ENCODE measurements at places on chromosomes 4 and X.

- DNase-seq: no peak
These were observed 32.4 kb downstream of the CASP3 start for GRCh38 chr4:184616633-184617551.

GRCh38 chr4:35978551-35978950 is 265.8 kb downstream of the ARAP2 start:
- DNase-seq: no peak

GRCh38 chr4:54802336-54802735 is 144.6 kb downstream of the KIT start:
- DNase-seq: no peak

DNA sequence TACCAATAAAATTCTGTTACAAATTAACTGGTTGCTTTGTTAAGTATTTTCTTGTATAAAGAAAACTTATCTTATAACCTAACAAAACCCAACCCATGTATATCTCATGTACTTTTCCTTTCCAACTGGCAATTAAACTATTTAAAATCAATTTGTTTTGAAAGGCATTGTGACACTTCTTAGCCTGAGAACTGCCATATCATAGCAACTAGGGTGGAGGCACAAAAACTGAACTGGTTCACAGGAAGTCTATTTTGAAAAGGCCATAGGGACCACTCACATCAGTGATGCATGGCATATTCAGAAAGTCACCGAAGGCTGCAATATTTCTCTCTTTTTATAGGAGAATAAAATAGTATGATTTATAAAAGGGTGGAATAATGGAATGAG is 40.5 kb upstream of the ARSJ start:
- DNase-seq: no peak

DNA sequence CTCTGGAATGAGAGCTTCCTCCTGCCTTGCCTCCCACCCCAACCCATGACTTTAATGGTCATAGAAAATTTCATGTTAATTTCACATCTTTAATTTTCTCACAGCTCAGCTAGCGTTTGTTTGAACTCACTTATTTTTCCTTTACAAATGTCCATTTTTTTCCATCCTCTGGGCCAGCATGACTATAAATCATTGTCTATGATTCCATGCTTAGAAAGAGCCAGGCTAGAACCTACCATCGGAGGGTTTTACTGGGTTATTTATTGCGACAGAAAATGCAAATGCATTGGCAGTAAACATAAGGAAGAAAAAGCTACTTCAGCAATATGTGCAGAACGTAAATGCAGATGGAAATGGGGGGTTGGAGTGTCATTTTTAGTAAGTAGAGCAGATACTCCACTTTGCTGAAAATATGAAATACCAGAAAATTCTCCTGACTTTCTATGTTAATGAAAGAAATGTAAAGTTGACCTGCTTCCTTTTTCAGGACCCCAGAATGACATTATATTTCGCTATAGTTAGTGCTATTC is 37.1 kb downstream of the LGI2 start:
- DNase-seq: no peak

DNA sequence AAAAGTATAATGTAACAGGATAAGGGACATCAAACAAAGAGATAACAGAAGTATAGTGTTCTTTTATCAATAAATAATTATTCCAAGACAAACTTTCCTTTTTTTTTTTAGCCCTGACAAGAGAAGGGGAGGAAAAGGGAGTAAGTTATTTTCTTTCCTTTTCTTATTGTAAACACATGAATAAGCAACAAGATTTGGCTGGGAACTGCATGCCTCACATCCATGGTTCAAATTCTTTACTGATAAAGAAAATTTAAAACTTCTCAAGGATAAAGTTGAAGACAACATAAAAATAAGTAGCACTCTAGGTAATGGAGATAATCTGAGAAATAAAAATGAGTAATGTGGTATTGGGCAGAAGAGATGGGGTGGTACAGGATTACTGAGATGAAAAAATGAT is 71.6 kb downstream of the NEK1 start:
- no peak for DNase-seq

DNA sequence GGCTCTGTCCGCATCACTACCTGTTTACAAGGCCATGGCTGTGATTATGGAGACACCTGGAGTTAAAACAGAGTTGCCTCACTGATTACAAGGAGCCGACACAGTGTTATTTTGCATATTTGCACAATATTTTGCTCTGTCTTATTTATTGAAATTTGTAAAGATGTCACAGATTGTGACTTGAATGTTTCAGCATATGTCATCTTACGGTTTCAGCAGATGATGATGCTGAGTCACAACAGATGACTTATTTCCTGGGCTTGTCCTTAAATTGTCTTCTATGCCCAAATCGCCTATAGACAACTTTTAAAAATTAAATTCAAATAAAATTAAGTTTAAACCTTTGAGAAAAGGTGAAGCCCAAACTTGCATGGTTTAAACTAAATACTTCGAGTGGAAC is 87.1 kb upstream of the INPP4B start:
- DNase-seq: no peak

- no peak for DNase-seq
These were observed 63.8 kb upstream of the GABRQ start for GRCh38 chrX:152573866-152574265.

GRCh38 chrX:73916931-73917667 is 354.1 kb downstream of the CHIC1 start:
- DNase-seq: no peak

- no peak for DNase-seq
These were observed 160.5 kb downstream of the RASL11B start for GRCh38 chr4:53022513-53023100.

- DNase-seq: no peak
These were observed 70.5 kb downstream of the SEC24D start for GRCh38 chr4:118765399-118765798.

GRCh38 chr4:62118558-62118957 is 918.4 kb downstream of the ADGRL3 start:
- no peak for DNase-seq

DNA sequence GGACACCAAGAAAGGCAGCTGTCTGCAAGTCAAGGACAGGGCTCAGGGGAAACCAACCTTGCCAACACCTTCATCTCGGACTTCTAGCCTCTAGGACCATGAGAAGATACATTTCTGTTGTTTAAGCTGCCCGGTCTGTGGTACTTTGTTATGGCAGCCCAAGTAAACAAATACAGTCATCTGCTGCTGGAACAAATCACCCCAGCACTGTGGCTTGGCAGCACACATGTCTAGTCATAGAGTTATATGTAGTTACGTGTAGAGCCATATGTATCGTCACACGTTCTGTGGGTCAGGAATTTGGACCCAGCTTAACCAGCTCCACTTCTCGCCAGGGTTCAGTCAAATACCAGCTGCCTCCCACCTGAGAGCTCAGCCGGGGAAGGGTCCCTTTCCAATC is 2.5 kb downstream of the HTT-AS start:
- no peak for DNase-seq

GRCh38 chr4:85113706-85114105 is 147.2 kb upstream of the WDFY3 start:
- no peak for DNase-seq

- DNase-seq: no peak
These were observed 331.5 kb upstream of the EMCN start for GRCh38 chr4:100849319-100849718.

DNA sequence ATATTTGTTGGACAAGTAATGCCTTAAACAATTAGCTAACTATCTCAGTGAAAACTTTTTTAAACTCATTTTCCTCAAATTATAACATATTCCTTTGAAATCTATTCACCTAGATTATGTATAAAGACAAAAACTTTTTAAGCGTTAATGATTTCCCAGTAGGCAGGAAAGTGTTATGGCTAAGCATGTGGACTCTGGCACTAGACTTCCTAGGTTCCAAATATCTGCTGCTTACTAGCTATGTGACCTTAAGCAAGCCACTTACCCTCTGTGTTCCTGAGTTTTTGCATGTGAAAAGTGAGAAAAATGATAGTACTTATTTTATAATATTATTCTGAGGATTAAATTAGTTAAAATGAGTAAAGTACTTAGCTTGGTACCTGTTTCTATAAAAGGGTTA is 301.8 kb downstream of the STPG2 start:
- no peak for DNase-seq

DNA sequence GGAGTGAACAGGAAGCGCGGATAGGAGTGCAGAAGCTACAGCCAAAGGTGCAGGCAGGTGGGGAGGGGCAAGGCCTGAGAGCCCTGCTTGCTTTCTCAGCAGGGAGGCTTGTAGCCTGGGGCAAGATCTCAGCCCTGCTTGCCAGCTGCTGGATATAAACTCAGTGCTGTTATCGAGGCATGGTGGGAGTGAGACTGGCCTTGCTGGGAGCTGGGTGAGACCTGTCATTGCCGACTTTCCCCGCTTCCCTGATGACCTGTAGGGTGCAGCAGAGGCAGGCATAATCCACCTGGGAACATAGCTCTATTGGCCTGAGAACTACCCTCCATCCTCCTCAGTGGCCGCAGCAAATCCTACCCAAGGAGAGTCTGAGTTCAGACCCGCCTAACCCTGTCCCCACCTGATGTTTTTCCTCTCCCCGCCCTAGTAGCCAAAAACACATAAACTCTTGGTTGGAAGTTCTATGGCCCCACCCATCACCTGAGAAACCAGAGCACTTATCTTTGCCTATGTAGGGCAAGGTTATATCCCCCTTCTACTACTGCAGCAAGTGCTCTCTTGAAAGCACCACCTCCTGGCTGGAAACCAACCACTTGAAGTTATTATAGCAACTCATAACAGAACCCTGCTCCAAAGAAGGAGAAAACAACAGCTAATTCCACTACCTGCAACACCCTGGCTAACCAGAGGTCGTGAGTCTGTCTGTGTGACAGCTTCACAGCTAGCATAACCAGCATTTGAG is 80.7 kb downstream of the FHIP1A start:
- no peak for DNase-seq

DNA sequence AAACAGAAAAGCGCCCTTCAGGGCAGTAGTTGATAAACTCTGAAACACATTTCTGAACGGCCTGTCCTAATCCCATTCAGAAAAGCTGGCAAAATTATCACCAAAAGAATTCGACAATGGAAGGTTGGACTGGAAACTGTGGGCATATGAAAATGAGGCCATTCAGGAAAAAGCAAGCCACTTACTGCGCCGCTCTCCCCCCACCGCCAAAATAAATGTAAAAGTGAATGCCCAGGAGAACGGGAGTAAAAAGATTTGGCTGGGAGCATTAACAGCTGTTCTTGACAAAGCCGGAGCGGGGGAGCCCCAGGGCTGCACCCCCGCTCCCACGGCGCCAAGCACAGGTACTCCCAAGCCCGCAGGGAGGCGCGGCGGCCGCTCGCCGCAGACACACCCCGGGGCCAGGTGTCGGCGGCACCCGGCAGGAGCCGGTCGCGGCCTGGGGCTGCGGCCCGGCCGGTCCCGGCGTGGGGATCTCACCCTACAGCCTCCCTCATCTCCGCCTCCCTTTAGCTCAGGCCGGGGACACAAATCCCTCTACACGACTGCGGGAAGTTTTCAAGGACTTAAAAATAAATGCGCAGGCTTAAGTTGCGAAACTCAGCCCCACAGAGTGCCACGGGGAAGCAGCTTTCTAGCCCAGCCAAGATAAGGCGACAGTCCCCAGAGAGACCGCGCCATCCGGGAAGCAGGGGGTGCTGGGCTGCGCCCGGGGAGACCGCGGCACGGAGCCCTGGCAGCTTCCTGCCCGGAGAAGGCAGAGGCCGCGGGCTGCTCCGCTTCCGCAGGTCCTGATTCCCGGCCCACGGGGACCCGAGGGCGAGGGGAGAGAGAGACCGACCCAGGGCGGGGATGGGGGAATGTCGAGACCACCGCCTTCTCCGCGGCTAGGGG is 593 bp downstream of the SH3RF1 start:
- no peak for DNase-seq
